ENCODE measurements at places on chromosomes 4 and X.

GRCh38 chrX:16977771-16978170, 31.3 kb downstream of the REPS2 start:
- no peak for DNase-seq

DNA sequence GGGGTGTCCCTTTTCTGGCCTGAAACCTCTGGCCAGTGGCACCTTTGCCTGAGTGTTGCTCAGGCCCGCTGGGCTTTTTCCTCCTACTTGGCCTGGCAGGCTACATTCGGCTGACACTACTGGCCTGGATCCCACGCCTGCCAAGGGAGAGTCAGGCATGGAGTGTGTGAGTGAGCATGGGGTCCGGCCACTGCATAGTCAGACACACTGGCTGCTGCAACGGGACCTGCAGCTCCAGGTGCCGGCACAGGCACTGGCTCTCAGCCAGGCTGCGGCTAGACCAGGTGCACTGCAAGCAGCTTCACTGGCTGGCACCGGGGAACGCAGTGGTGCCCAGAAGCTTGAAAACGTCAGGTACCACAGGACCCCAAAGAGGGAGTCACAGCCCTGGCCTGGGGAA, 434.9 kb downstream of the ARHGAP24 start:
- DNase-seq = no peak

- DNase-seq = no peak
Measured at GRCh38 chrX:30948626-30949025, 59.6 kb upstream of the TAB3 start.

GRCh38 chrX:791479-792034, 161.0 kb downstream of the SHOX start:
- DNase-seq = no peak

DNA sequence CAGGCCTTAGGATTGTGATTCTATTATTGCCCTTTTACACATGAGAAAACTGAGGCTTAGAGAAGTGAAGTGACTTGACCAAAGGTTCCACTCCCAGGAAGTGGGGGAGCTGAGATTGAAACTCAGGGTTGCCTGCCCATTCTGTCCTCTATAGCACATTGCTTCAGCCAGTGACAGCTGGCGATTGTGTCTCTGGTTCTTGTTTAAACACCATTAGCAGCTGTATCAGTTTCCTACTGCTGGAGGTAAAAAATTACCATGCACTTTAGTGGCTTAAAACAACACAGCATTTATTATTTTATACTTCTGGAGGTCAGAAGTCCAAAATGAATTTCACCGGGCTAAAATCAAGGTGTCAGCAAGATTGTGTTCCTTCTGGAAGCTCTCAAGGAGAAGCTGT, 205.8 kb upstream of the MAMLD1 start:
- no peak for DNase-seq

DNA sequence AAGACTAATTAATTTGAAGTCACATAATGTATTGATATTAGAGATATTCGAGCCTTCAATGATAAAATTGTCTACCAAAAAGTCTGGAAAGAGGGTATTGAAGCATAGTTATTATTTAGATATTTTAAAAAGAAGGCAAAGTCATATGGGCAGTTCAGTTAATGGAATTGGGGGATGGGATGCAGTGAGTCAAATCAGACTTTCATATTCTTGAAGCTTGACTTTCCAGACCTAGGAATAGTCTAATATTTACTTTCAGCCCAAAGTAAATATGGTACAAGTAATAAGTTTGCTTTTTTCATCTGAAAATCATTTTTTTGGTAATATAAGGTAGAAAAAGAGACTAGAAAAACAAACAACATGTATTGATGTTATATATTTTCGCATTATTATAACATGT, 2017.8 kb downstream of the C4orf33 start:
- DNase-seq = no peak
